ENCODE measurements at places on chromosomes 1 and 21.

DNA sequence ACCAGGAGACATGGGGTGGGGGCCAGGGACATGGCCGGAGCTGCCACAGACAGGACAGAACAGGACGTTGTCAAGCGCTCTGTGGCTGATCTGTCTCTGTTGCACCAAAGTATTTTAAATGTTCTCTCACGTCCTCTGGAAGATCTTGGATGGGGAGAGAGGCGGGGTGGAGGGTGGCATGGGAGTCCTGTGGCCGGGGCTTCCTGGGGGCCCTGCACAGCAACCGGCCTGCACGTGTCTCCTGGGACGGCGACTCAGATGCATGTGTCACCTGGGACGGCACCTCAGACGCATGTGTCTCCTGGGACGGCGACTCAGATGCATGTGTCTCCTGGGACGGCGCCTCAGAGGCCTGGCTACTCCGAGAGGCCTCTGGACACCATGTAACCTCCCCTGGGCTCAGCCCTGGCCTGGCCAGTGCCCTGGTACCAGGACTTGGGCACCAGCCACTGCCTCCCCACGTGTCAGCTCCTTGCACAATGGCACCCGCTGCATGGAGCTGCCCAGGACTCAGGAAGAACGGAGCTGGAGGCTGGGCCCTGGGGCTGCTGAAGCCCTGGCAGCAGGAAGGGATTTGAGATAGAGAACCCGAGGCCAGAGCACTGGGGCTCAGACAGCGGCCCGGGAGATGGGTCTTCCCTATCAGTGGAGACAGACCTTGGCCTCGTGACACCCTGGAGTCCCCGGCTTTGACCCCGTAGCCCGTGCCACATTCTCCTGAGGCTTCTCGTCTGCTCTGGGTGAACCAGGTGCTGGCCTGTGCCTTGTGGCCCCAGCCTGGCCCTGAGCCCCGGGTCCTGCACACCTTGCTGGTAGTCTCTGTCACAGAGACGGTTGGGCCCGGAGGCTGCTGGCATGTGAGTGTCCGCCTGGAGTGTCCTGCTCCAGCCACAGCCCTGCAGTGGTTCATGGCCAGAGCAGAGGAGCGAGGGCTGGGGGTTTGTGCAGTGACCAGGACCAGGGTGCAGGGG is 14.7 kb upstream of the SLC19A1 start:
- no peak for DNase-seq

- DNase-seq: no peak
Measured at GRCh38 chr1:108848806-108849205, 8.1 kb downstream of the AKNAD1 start.

DNA sequence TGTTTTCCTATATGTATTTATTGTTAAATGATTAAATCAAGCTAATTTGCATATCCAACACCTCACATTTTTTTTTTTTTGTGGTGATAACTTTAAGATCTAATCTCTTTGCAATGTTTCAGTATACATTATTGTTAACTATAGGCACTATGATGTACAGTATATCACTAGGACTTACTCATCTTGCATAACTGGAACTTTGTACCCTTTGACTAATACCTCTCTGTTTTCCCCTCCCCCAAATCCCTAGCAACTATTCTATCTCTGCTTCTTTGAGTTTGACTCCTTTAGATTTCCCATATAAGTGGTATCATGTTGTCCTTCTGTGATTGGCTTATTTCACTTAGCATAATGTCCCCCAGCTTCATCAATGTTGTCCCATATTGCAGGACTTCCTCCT is 9.7 kb upstream of the C1orf53 start:
- no peak for DNase-seq

DNA sequence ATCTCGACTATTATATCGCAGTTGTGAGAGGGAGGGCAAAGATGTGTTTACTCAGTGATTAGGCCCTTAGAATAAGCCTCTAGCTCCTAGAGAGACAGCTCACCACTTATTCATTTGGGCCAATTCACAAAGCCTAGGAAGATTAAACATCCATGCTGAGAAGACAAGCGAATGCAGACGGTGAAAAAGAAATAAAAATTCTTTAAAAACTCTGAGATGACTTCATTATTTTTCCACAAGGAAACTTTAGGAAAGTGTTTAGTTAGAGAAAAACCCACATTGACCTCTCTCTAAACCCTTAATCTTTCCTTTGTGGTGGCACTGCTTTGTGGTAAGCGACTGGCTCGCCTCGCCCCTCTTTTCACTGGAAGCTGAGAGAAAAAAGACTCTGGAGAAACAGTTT is 146.8 kb upstream of the DMRTA2 start:
- DNase-seq: no peak

GRCh38 chr1:166905900-166906299 is 29.8 kb upstream of the TADA1 start:
- DNase-seq: no peak

- DNase-seq: no peak
Measured at GRCh38 chr1:41383094-41383852, 22.0 kb downstream of the FOXO6 start.

DNA sequence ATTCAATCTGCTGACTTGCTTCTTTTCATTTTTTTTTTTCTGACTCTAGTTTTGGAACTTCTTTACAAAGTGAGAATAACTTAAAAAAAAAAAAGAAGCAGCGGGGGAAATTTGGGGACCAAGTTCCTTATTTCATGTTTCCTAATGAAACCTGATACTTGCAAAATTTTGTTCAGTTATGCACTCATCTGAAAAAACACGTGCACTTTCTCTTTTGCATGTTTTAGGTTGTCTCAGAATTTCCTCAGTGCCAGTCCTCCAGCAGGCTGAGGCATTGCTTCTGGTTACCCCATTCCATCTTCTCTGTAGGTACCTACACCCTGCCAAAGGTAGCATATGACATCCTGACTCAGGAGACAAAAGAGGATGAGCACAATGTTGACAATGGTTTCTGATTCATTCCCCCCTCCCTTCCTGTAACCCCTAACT is 299.7 kb downstream of the GRIK1 start:
- no peak for DNase-seq

DNA sequence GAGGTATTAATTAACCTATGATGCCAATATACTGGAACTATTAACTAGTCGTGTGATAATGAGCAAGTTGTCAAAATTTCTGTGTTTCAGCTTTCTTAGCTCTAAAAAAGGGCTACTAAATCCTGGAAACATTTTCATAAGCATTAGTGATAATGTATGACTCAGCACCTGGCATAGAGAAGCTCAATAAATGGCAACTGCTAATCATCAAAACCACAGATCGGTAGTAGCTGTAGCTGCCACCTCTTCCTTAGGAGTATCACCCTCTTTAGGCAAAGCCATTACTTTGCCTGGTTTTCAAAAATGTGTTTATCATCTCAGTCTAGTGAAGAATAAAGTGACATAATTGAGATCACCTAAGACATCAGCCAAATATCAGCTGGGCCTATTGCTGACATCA is 75.5 kb downstream of the TPR start:
- DNase-seq: no peak

DNA sequence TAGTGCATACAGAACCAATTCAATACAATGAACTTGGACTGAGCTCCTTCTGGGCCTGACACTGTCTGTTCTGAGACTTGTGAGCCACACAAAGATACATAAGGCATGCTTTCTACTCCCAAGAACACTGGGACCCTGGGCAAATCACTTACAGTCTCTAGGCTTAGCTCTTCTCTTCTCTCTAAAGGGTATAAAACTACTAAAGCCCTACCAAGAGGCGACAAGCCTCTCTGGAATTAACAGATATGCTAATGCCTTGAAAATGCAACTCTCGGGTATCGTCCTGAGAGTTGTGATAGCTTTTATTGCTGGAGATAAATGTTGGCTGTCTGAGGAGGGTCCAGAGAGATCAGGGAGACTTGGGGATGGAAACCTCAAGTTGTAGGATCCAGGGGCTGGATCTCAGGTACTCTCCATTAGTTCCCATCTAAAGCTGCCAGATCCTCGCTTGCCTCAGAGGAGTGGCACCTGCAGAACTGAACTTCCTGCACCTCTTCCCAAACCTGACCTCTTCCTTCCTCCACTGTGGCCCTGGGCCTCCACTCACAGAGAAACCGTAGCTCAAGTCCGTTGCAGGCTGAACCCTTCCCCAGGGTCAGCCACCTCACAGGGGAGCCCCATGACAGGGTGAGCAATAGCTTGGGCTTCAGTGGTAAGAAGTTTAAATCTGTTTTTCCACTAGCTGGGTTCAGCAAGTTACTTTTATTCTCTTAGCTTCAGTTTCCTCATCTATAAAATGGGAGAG is 11.5 kb upstream of the CFAP45 start:
- no peak for DNase-seq

- DNase-seq: no peak
Measured at GRCh38 chr1:154777154-154777553, 92.9 kb downstream of the KCNN3 start.

GRCh38 chr1:47809301-47810084 is 187.7 kb downstream of the TRABD2B start:
- no peak for DNase-seq

GRCh38 chr1:45995298-45995697 is 137.1 kb downstream of the PIK3R3 start:
- no peak for DNase-seq

DNA sequence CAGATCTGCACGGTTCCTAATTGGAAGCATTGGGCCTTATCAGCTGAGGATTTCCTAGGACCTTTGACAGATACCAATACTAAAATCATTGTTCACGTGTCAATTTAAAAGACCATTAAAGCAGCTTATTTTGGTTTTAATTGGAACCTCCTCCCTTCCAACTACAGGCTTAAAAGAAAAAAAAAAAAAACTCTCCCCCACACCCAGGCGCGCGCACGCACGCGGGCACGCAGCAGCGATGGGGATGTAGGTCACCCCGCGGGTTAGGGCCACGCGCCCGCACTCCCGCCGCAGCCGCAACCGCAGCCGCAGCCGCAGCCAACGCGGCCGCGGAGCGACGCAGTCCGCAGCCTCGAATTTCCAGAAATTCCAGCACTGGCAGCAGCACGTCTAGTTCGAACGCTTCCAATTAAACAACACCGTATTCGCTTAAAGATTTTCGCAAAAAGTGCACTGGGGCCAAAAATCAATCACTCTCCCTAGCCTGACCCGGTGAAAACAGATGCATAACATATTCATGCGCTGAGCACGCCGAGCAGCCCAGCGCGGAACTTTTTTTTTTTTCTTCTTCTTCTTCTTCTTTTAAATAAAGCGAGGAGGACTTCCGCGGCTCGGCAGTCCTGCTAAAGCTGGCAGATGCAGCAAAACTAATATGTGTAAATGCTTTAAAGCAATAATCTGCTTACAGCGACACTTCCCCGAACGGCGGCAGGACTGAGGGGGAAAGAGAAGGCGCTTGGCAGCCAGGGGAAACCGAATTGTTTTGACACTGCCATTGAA is 13.3 kb upstream of the BARHL2 start:
- no peak for DNase-seq

DNA sequence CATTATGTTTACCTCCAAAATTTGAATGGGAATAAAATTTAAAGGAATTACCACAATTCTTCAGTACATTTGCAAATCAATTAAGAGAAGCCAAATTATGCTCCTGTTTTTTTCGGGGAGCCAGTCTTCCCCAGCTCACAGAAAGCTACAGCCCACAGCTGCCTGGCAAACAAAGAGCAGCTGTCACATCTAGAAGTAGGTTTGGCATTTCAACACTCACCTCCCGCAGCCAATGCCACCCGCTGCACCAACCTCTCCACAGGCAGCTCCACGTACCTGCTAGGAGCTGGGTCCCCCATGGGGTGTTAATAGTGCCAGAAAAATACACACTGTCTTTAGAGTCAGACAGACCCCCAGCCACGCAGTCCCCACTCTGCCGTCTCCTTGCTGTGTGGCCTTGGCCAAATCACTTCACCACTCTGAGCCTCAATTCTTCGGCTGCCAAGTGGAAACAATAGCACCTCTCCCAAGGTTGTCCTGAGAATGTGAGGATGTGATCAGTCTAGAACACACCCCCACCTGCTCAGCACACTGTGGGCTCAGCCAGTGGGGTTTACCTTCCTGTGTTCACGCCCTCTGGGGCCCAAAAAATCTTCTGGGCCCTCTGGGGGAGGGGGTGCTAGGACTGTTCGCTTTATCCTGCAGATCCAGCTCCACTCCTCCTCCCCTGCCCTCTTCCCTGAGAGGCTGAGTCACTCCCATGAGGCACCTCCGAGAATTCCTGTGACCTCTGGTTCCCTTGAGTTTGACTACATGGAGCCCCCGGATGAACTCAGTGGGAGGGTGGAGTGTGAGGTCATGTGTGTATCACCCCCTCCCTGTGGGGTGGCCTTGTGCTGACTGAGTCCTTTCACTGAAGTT is 204.3 kb upstream of the GRIK3 start:
- DNase-seq: peak; percentile 36

DNA sequence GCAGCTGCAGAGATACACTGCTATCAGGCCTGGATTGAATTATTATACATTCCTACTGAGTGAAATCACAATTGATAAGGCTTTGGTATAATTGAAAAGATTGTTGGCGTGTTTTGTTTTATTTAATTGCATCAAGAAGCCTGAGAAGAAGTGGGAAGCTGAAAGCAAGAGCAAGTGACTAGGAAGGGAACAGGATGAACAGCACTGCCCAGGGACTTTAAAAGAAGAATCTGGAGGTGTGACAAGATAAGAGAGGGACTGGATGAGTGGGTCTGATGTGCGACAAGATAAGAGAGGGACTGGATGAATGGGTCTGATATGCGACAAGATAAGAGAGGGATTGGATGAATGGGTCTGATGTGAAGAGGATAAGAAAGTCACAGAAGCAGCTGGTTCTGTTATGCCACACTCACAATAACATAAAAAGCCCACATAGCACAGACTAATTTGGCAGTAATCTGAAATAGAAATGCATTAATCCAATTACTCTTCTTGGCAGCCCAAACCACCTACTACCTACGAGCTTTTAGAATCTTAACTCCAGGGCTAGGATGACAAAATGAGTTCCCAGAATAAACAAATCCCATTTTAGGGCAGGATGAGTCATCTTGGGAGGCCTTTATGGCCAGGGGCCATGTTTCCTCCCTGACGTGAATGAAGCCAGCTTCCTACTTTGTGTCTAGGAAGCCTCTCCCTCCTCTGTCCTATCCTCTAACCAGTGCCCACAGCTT is 129.7 kb downstream of the DUSP10 start:
- DNase-seq: peak; percentile 83

- DNase-seq: no peak
Measured at GRCh38 chr21:17472182-17472581, 40.7 kb upstream of the CXADR start.

DNA sequence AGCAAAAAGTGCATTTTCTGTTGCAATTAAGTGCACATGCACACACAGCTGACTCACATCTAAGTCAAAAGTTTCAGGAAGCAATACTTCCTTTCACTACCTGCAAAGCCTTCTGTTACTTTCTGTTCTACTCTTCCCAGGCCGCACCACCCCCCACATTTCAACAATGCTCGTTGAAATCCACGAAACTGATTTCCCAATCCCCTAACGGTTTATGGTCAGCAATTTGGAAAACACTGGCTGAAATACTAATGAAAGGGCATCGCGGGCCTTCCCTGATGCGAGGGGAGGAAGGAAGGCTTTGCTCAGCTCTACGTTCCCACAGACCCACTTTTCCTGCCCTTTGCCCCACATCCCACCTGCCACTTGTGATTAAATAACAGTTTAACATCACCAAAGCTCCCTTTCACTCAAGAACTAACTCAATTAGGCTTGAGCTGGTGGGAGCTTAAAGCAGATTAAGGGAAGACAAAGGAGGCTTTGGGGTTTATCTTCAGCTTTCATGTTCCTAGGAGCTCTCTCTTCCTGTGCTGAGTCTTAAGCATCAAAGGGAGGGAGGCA is 243.2 kb upstream of the RAB4A start:
- peak; percentile 45 for DNase-seq

All from RWPE1 (cell line).